ENCODE measurements at places on chromosomes 3 and 15.

DNA sequence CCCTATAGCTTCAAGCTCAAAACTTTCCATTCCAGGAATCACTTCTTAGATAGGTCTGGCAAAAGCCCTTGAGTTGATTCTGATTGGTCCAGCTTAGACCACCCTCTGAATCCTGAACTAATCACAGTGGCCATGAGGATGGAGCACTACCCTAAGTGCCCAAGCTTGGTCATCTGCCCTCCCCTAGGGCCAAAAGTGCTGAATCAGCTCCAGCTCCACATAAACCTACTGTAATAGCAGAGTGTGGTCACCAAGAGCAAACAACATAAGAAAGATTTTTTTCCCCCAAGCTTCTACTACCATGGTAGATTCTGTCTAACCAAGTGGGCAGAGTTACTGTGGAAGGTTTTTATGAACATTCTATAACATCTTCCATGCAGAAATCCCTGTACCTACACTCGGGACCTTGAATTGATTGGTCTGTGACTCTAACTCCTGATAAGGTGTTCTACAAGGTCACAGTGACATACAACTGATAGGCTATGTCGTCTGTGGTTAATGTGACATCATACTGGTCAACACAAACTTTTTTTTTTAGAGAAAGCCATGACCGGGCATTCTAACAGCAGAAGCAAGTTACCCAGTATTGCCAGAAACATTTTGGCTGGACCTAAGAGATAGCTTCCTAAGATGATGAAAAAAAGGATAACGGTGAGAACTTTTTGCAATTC, 320.9 kb downstream of the MAGI1 start:
- DNase-seq: no peak

DNA sequence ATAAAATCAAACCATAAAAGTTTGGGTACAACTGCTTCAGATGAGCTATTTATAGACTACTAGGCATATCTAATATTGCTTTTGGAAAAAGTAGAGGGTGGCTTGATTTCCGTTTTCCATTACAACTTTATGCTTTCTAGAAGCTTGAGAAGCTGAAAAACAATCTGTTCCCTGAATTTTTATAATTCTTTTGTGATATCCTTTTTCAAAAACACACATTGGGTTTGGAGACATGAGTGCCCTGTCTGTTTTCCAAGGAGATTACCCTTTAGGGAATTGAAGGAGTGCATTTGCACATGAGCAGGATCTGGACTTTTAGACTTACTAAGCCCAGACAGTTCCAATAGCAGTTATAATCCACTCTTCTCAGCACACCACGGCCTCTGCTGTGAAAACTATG, 49.5 kb upstream of the FILIP1L start:
- DNase-seq: no peak

- DNase-seq: no peak
These were observed 15.0 kb downstream of the IL12A start for GRCh38 chr3:160003520-160004128.

GRCh38 chr3:152970851-152971250, 135.9 kb downstream of the P2RY1 start:
- no peak for DNase-seq

DNA sequence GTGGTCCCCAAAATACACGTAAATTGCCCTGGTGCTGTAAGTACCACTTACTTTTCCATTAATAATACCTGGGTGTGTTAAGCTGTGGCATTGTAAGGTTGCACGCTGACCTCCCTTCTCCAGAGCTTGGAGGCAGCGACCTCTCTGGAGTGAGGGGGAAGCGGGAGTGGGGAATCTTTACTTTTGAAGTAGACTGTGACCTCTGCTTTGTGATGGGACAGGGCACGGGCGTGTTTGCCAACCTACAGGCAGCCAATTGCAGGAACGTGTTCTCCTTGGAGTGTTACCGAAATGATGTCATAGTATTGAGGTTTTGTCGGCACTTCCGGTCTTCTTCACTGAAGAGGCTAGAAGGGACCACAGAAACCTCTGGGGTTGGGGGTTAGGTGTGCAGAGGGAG, 227.3 kb upstream of the C2CD4B start:
- DNase-seq: no peak

GRCh38 chr3:192409201-192409837, 318.0 kb downstream of the FGF12 start:
- no peak for DNase-seq

- no peak for DNase-seq
These were observed 27.7 kb downstream of the ITGA11 start for GRCh38 chr15:68404056-68404798.

DNA sequence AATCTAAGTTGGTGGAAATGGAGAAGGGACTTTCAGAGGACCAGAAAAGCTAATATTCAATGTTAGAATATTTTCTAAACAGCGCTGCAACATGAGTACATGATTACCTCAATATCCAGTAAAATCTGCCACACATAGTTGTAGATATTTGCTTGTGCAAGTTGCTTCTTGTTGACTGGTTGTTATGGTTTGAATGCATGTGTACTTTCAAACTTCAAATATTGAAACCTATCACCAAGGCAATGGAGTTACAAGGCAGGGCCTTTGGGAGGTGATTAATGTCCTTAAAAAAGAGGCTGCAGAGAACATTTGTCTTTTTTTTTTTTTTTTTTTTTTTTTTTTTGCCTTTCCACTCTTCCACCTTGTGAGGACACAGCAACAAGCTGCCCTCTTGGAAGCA, 49.9 kb downstream of the TMCO5A start:
- DNase-seq: no peak

GRCh38 chr3:158430448-158430847, 140.5 kb upstream of the MLF1 start:
- no peak for DNase-seq

DNA sequence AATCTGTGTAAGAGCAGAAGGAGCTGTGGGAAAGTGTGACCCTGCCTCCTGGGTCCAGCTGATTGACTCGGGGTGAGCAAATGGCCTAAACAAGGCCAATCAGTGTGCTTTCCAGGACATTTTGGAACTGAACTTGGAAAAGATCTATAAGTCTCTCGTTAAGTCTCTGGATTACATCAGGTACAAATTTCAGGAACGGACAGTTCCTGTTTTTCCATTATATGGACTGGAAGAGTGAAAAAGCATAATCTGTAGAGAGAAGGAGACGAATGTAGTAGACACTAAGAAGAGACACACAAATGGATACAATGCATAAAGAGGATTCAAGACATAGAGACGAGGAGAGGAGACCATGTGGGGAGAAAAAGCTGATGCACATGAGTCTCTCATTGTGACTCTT, 167.3 kb downstream of the C3orf70 start:
- DNase-seq: no peak

DNA sequence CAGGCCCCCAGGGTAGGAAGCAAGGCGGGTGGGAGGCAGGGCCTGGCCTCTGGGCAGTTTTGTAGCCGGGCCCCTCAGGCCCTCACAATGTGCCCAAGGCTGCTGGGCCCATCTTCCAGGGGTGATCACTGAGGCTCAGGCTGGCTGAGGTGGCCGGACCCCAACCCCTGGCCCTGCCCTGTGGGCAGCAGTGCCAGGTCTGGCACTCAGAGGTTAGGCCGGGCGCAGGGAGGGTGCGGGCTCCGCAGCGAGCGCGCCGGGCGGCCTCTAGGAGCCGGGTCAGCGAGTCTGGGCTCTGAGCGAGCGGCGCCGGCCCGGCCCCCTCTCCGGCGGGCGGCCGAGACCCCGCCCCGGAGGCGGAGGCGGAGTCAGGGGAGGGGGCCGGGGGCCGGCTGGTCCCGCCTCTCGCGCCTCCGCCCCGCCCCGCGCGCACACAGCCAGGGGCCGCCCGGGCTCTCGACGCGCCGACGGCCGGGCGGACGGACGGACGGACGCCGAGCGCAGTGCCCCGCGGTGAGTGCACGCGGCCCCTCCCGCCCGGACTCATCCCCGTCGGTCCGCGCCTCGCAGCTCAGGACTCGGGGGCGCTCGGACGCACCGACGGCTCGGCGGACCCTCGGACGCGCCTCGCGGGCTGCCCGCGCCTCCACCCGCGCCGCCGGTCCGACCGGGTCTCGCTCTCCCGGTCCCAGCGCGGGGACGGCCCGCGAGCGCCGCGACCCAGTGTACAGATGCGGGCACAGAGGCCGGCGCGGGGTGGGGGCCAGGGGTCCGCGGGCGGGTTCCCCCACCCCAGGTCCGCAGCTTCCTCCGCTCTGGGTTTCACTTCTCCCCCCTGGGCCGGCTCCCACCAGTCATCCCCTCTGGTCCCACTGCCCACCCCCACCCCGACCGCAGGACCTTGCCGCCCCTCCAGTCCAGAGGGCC, at the start of gene FBLN2:
TSS of gene FBLN2 (plus strand) at position 430 of the 927 bp plus-strand sequence. CDS start 21,231 bp downstream, outside the sequence.
- no peak for DNase-seq

GRCh38 chr3:182478369-182478768, 314.9 kb upstream of the ATP11B start:
- DNase-seq: no peak

DNA sequence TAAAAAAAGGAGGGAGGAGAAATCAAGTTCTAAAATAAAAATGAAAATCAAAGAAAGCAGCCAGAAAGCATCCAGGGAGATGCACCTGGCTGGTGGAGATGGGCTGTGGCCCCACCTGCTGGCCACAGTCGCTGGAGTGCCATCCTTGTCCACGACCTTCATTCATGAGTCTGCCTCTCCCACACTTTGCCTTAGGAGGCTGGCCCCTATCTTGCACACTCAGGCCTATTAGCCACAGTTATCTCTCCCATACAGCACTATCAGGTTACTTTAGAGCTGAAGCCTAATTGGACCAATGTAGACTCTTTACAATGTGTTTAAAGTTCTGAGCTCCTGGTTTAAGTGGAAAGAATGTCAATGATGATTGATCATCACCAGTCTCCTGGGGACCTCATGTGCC, 392.0 kb upstream of the RORA start:
- DNase-seq: no peak

DNA sequence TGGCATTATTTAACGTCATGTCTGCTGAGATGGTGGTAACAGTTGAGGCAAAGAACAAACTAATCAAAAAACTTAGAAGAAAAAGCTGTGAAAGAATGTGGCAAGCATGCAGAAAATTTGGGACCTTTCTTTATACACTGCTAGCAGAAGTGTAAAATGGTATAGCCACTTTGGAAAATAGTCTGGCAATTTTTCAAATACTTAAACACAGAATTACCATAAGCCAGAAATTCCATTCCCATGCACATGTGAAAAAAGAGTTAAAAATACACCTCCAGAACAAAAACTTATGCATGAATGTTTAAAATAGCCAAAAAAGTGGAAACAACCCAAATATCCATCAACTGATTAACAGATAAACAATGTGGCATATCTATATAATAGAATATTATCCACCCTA, 613.3 kb downstream of the TBL1XR1 start:
- no peak for DNase-seq

- no peak for DNase-seq
These were observed 8.0 kb upstream of the SLC22A13 start for GRCh38 chr3:38257583-38257982.

GRCh38 chr15:47661661-47662180, 55.6 kb upstream of the SEMA6D start:
- DNase-seq: no peak

- DNase-seq: no peak
These were observed 29.2 kb upstream of the LIMD1 start for GRCh38 chr3:45565342-45565741.

All from stimulated activated CD8-positive, alpha-beta memory T cell treated with anti-CD3 and anti-CD28 coated beads, Interleukin-7, amount 100 ng/mL, for 24 hours (primary cell).